Tibial nerve (tissue), 4 donors: ENCODE measurements at places on chromosomes 5 and 9. TPM values are rescaled to one million over a fixed set of nuclear protein-coding genes. Genes with fewer than 3 reads are reported as not detected.

DNA sequence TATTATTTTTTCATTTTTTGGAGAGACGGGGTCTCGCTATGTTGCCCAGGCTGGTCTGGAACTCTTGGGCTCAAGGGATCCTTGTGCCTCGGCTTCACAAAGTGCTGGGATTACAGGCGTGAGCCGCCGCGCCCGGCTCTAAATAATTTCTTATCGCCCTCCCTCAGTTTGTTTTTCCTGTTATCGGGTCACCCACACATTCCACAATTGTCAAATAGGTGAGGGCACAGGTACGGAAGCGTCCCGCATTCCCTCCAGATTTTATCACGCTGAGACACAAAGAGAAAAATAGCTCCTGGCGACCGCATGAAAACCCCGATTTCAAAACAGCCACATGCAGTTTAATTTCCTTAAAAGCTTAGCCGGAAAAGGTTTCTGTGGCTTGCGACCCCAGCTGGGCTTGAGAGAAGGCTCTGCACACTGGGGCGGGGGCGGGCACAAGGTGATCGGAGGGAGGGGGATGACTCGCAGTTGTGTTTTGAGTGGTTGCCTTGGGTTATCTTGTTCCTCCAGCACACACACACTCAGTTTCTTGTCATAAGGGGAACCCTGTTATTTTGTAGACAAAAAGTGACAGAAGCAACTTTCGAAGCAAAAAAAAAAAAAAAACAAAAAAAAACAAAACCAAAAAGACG lies 717 bp upstream of the IQGAP2 start:
- no peak for DNase-seq

DNA sequence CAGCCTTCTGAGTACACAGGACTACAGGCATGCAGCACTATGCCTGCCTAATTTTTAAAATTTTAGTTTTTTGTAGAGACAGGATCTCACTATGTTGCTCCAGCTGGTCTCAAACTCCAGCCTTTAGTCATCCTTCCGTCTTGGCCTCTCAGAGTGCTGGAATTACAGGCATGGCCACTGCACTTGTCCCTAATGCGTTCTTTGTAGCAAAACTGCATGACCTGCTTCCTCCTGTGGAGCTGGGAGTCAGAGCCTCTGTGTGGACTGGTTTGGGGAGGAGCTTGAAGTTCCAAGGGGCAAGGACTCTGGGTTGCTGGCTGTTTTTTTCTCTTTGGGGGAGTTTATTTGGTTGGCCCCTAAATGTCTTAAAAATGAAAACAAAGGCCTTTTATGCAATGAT lies 22.7 kb upstream of the ANKRD34B start:
- no peak for DNase-seq

Gene CA9
- total RNA-seq: 0.84 TPM

Gene FAF2
- 23.0 TPM for total RNA-seq

GRCh38 chr5:178155065-178155464 lies 1.4 kb upstream of the NHP2 start:
- DNase-seq: no peak
